Activated CD4-positive, alpha-beta T cell treated with anti-CD3 and anti-CD28 coated beads for 4 hours (primary cell): ENCODE measurements at places on chromosomes 11 and 22.
A peak's percentile ranks its signal among the peaks of the same experiment; 100 is the strongest.

DNA sequence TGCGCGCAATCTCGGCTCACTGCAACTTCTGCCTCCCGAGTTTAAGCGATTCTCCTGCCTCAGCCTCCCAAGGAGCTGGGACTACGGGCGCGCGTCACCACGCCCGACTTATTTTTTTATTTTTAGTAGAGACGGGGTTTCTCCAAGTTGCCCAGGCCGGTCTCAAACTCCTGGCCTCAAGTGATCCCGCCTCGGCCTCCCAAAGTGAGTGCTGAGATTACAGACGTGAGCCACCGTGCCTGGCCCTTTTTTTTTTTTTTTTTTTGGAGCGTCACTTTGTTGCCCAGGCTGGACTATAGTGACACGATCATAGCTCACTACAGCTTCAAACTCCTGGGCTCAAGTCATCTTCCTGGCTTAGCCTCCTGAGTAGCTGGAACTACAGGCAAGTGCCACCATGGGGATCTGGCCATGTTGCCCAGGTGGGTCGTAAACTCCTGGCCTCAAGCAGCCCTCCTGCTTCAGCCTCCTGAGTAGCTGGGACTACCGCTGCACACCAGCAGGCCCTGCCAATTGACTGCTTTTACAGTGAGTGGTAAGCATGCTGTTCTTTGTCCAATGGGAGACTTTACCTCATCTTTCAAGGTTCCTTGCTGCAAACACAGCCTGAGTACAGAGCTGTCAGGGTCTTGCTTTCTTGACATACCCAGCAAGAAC, 600 bp upstream of the CENPM start:
- DNase-seq, result no peak

DNA sequence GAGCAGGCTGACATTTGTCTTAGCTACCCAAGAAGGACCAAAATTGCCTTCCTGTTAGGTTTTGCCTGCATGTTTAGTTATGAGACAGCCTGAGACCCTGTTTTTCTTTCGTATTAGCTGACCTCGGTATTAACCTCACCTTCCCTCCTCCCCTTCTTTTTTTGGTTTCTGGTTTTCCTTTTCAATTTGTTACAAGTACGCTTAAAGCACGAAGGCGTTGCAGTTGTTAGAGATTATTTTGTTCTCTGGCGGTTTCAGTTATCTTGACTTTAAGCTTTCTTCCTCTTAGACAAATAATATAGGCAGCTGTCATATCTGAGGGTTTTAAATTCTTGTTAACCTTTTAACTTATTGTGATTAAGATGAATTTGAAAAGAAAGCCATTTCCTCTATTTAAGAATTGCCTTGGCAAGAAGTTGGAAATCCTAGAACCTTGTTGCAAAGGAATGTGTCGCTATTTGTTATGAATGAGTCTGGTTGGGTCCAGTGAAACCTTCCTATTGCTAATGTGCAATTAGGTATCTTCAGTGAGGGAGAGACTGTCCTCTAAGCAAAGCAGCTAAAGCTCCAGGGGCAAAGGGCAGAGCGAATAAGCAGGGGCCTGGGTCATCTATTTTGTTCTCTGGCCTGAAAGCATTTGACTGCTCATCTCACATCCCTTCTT, 45.7 kb downstream of the PACS1 start:
- no peak for DNase-seq

- DNase-seq, result peak; percentile 44
Observed at GRCh38 chr11:120210626-120211521, at the start of gene OAF. Gene OAF, plus strand, starts transcription at chr11:120211032. Its CDS starts 248 bp downstream, at chr11:120211280.

DNA sequence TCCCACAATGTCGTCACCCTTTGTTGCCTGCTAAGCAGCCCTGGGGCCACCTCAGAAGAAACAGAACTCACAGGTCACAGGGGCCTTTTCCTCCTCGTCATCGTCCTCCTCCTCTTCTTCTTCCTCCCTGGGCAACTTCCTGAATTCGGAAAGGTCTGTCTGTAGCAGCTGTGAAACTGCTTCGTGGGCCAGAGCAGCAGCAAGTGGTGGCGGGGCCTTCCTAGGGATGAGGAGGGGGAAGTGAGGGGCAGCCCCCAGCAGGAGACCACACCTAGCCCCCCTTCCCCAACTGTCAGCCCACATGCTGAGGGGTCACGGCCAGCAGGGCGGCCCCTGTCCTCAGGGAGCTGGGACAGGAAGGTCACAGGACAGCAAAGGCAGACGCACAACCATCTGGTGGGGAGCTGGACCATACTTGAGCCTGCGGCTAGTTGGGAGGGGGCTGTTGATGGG, 13.2 kb downstream of the PPM1F start:
- no peak for DNase-seq

GRCh38 chr22:40511604-40512003, 124.9 kb downstream of the MRTFA start:
- no peak for DNase-seq

- DNase-seq, result no peak
Observed at GRCh38 chr11:66542362-66542761, 3.5 kb downstream of the ZDHHC24 start.

DNA sequence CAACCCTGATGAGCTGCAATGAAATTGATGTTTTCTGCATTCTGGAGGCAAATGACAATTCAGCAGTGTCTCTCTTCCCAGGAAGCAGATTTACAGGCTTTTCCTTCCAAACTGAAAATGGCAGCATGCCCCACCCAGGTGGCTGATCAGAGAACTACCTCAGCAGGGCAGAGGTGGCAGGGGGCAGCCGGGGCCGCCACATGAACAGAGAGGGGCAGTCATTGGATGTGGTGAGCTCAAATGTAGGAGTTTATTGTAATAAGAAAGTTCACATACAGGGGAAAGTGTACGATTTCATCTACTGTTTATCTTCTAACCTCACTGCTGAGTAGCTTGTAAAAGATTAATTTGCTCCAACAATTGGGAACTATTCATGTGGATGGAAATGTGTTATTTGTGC, 15.7 kb upstream of the PARVA start:
- DNase-seq, result no peak

- DNase-seq, result no peak
Observed at GRCh38 chr11:67700141-67700540, 25.7 kb upstream of the ALDH3B2 start.

DNA sequence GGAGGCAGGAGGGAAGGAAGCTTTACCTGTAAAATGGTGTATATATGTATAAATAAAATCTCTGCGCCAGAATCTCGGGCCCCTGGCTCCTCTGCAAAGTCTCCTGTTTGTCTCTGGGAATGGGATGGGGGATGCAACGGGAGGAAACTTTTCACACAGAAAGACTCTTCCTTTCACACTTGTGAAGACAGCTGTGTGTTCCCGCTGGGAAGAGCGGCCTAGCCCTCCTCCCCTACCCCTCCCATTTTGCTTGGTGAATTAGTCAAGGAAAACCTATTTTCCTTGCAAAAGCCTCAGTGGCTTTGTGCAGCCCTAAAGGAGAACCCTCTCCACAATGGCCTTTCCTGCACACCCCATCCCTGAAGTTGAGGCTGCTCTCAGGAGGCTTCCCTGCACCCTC, 9.4 kb upstream of the IGF2 start:
- no peak for DNase-seq
